ENCODE measurements at places on chromosomes 4 and X. TPM values are rescaled to one million over a fixed set of nuclear protein-coding genes. Genes with fewer than 3 reads are reported as not detected.

PAGE5 gene
- total RNA-seq = not detected

SOD3 gene
- not detected for total RNA-seq

FAT1 gene
- total RNA-seq = 26.9 TPM

CT45A9 gene
- total RNA-seq = not detected

HSFX3 gene
- not detected for total RNA-seq

RASL11B gene
- total RNA-seq = 19.2 TPM

CDK16 gene
- total RNA-seq = 66.4 TPM

F8A2 gene
- not detected for total RNA-seq

PABPC1L2B gene
- not detected for total RNA-seq

All from frontal cortex (tissue), 4 donors.